Effector memory CD4-positive, alpha-beta T cell (primary cell): ENCODE measurements at places on chromosomes 1 and 21.

DNA sequence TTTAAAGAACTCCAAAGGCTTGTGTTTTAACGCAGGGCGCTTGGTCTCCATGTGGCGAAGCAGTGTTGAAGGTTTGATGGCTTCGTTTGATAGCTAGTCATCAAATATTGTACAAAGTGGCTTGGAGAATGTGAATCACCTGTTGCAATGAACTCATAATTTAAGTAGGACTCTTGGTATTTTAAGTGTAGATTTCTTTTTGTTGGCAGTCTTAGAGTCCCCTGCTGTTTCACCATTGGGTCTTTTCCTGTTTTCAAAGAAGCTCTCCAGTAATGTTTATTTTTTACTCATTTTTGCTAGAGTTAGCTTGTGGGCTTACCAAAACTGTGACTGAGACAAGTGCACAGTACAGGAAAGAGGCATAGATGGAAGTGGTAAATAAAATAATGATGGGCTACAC is 26.2 kb downstream of the RASAL2 start:
- no peak for DNase-seq

DNA sequence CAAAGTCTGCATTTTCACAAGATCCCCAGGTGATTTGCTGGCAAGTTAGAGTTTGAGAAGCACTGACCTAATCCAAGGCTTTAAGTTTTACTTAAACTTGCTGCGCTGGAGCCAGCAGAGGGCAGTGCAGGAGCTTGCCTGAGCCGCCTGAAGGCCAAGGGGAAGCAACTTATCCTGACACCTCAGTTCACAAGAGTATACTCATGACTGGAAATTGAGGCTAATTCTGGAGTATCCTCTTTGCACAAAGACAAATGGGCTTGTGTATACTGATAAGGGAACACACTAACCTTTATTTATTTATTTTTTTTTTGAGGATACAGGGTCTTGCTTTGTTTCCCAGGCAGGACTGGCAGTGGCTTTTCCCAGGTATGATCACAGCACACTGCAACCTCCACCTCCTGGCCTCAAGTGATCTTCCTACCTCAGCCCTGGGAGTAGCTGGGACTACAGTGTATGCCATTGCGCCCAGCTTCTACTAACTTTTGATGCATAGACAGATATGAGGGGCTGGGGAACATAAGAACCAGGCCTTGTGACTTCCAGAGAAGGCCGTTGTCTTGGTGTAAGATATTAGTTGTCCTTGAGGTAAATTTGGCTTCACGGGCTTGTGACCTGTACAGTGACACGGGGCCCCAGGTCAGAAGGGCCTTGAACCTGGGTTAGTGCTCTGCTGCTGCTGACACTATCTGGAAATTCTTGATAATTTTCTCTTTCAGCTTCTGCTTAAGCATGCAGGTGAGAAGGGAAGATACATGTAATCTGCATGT is 29.0 kb upstream of the SLAMF1 start:
- peak; percentile 45 for DNase-seq

DNA sequence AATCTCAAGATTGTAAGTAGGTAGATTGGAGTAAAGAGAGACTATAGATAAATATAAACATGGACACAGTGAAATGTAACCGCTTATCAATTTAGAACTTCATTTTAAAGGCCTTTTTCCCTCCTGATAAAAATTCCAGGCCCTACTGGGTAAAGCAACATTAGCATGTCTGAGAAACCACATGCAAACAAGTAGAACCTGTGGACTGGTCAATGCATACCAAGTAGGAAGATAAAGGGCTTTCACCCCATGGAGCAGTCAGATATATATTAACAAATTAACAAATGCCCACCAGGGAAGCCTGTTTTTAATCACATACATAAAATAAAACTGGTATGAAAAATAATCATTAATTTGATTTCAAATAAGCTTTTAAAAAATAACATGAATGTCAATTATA is 8.1 kb downstream of the DPH5 start:
- DNase-seq: no peak

GRCh38 chr1:160483505-160484185 is 39.4 kb downstream of the SLAMF6 start:
- no peak for DNase-seq

DNA sequence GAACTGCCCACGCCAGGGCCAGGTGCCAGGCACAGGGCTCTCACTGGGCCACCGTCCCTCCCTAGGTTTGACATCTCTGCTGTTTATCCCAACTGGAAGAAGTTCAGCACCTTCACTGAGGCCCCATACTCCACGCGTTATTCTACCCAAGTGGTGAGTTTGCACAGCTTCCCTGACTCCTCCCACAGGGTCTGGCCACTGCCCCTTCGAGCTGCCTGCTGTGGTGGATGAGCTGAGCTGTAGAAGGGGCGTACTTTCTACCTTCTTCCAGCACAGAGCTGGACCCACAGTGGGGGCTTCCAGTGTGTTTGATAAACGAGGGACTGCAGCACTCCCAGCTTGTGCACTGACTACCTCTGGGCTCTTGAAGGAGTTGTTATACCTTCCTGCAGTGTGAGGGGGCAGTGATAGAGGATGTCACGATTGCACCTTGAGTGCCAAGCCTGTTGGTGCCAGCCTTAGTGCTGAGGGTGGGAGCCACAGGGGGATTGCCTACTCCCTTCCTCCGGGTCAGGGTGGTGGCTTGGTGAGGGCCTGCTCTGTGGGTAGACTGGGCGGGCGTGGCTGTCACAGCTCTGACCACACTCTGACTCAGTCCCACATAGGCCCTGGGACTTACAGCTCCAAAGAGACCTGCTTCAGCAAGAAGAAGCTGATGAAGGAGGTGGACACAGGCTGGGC is 5.9 kb upstream of the TTC22 start:
- DNase-seq: no peak

- DNase-seq: no peak
Measured at GRCh38 chr1:183209533-183210158, 23.6 kb downstream of the LAMC2 start.

GRCh38 chr1:117120774-117121588 is 568 bp downstream of the TRIM45 start:
- DNase-seq: no peak

DNA sequence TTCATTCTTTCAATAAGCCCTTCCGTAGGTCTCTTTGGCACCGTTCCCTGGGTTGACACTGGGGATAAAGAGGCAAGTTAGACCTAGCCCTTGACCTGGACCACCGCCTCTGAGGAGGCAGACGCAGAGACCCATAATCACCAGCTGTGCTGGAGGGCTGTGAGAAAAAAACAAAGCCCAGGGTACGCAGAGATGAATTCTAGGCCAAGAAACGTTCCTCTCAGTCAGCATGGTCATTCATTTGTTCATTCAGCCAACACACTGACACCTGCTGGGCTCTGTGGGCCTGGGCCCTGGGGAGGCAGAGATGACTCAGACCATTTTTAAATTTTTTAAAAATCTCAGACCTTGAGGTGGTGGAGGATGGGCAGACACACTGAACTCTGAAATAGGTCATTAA is 26.3 kb upstream of the TRABD2B start:
- no peak for DNase-seq

- DNase-seq: no peak
Measured at GRCh38 chr1:42922687-42923366, 35.8 kb downstream of the SLC2A1 start.

GRCh38 chr1:221530791-221531190 is 211.1 kb downstream of the DUSP10 start:
- no peak for DNase-seq

DNA sequence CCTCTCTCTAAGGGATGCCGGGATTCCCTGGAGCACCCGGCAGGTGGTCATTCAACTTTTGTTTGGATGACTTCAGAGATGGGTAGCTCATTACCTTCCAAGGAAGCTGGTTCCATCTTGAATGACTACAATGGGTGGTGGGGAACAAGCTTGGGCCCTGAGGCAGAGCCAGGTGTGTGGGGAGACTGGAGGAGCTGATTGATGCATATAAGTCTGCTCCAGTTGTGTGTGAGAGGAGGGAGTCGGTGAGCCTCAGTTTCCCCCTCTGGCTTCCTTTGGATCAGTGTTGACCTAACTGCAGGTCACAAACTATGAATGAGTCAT is 133.8 kb upstream of the ZBTB40 start:
- no peak for DNase-seq

- DNase-seq: no peak
Measured at GRCh38 chr1:12629511-12629956, 11.5 kb upstream of the DHRS3 start.

DNA sequence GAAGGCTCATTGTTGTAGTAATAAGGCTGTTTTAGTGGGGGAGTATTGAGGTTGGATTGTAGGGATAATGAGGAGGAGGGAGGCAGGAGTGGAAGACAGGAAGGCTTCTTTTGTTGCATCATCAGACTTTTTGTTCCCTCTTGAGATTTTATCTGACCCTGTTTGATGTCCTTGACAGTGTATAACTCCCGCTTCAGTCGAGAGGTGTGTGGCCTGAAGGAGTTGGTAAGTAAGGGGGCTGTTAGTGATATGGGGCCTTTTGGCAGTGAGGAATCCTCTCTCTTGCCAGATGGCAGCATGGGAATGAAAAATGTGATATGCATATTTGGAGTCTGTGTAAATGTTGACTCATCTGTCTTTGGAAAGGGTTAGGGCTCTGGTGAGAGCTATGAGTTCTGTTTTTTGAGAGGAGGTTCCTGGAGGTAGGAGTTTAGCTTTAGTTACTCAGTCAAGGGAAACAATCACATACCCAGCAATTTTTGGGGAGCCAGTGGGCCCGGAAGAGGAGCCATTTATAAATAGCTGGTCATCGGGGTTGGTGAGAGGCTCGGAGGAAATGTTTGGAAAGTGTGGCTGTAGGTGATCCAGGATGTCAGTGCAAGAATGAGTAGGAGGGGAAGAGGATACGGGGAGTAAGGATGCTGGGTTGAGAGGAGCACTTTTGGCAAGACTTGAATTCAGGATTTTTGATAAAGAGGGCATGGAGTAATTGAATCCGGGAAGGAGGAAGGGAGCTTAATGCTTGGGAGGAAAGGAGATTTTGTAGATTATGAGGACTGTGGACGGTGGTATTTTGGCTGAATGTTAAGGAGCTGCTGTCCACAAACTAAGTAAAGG is 136.7 kb upstream of the ETV3 start:
- no peak for DNase-seq

DNA sequence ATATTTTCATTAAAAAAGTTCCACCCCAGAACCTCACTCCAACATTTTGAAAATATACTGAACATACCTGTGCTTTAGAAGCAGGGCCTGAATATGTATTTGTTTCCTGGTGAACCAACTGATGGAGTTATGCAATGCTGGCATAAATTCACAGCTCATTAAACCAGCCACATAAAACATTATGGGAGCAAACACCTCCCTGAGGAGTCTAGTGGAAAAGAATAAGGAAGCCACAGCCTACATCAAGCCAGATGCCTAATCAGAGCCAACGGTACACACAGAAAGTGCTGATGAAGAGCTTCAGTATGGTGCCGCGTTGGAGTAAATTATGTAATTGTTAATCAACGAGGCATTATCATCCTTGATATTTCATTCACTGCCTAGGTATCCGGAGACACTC is 199.5 kb downstream of the AJAP1 start:
- no peak for DNase-seq

DNA sequence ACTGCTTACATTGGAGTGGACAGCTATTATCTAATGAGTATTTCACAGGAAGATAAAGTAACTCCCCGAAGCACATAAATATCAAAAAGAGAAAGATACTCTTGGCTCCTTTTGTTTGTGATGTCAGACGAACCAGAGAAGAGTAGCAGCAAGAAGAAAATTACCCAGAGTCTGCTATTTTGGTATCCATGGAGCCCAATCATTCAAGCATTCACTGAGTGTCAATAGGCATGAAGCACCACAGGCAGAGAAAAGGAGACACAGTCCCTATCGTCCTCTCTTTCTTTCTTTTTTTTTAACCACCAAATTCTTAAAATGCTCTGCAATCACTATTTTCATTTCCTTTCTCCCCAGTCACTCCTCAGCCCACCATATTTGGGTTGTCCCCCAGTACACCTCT is 22.2 kb downstream of the THEMIS2 start:
- no peak for DNase-seq

DNA sequence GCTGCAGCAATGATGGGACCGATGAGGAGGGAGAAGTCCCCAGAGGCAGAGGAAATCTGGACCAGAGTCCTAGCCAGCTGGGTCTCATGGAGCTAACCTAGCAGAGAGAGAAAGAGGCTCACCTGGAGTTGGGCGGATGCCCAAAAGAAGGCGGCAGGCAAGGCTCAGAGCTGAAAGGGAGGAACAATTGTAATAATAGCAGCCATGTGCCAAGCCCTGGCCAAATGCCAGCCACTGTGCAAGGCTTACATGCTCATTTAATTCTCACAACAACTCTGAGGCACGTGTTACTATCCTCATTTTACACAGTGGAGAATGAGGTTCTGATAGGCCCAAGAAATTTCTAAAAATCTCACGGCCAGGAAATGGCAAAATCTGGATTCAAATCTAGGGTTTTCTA is 50.0 kb upstream of the ZNF648 start:
- DNase-seq: no peak

GRCh38 chr21:43766734-43767497 is 9.2 kb downstream of the CSTB start:
- no peak for DNase-seq

GRCh38 chr1:212482637-212483441 is 50.1 kb downstream of the NENF start:
- DNase-seq: no peak
